Stimulated activated CD4-positive, alpha-beta T cell treated with anti-CD3 and anti-CD28 coated beads, TNF-alpha, amount 100 ng/mL, for 1 hour (primary cell): ENCODE measurements at places on chromosomes 11 and 22.

DNA sequence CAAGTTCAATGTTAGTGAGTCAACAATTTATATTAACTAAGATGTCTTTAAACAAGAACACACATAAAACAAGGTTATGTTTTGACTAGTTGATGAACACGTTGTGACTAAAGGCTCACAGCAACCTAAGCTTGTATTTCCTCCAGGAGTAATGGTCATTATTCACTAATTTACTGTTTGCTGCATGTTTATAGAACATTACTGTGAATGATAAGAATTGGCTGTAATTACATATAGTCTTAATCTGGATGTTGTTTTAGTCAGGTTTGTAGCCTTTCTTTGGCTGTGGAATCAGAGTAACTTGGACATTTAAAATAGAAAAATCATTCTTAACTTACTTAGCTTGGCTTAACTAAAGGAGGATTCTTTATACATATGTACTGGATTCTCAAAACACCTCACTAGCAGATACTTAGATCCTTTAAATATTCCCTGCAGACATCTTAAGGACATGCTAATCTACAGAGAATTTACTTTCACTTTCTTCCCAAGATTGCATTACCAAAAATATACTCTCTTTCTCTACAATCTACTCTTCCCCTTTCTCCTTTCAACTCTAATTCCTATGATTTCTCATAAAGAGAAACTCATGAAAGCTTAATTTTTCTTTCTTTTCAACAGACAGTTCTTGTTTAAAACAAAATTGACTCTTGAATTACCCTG lies 319.7 kb upstream of the CTSC start:
- DNase-seq = no peak

GRCh38 chr11:108536783-108537182 lies 38.6 kb upstream of the POGLUT3 start:
- DNase-seq = no peak

DNA sequence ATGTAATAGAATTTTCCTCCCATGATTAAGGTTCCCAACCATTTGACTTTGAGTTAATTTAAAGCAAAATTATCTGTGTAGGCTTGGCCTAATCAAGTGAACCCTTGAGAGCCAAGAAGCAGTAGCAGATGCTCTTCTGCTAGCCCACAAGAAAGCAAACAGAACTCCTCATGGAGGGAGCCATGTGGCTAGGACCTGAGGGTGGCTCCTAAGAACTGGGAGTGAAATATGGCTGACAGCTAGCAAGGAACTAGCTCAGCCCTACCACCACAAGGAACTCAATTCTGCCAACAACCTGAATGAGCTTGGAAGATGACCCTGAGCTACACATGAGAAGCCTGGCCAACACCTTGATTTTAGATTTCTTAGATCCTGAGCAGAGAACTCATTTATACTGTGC lies 167.7 kb downstream of the WNT11 start:
- no peak for DNase-seq

GRCh38 chr22:25637672-25638071 lies 73.2 kb downstream of the GRK3 start:
- DNase-seq = no peak

GRCh38 chr22:26983311-26983710 lies 325.9 kb downstream of the MIAT start:
- no peak for DNase-seq

DNA sequence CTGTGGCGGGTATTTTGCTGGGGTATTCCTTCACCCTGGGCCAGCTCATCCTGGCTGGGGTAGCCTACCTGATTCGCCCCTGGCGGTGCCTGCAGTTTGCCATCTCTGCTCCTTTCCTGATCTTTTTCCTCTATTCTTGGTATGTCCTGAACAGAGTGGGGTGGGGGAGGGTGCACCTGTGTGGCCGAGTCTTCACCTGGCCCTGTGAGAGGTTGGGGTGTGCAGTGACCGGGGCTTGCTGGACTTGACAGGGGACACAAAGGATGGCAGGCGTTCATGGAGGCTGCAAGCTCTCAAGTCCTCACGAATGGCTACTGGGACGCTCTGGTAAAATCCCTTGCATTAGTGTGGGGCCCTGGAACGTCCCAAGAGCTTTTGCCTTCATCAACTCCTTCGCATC lies 39.3 kb downstream of the CAPN1 start:
- DNase-seq = no peak

DNA sequence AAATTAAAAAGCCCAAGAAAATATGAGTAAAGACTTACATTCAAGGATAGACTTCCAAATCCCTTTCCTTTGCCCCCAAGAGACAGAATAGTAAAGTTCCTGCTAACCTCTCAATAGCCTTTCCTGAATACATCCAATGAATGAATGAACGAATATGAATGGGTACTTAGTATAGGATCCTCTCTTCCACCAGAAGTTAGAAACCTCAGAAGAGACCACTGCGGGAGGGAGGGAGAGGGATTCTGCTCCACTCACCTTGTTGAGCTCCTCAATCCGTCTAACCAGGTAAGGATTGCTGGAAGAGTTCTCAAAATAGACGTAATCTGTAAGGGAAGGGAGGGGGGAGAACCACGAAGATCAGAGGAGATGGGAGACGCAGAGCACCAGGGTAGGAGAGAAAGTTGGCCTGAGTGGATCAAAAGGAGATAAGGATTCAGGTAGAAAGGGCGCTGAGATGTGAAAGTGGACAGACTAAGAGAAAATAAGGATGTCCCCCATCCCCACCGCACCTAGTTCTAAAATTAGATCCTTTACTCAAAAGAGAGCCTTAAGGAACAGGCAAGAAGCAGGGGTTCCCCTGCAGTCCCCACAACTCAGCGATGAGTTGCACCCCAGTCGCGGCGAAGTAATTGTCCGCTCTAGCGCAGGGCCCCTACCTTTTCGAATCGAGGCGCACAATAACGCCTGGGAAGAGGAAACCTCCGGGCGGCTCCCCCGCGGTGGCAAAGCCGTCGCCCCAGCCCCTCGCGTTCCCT lies 1.1 kb downstream of the MTA2 start:
- no peak for DNase-seq

DNA sequence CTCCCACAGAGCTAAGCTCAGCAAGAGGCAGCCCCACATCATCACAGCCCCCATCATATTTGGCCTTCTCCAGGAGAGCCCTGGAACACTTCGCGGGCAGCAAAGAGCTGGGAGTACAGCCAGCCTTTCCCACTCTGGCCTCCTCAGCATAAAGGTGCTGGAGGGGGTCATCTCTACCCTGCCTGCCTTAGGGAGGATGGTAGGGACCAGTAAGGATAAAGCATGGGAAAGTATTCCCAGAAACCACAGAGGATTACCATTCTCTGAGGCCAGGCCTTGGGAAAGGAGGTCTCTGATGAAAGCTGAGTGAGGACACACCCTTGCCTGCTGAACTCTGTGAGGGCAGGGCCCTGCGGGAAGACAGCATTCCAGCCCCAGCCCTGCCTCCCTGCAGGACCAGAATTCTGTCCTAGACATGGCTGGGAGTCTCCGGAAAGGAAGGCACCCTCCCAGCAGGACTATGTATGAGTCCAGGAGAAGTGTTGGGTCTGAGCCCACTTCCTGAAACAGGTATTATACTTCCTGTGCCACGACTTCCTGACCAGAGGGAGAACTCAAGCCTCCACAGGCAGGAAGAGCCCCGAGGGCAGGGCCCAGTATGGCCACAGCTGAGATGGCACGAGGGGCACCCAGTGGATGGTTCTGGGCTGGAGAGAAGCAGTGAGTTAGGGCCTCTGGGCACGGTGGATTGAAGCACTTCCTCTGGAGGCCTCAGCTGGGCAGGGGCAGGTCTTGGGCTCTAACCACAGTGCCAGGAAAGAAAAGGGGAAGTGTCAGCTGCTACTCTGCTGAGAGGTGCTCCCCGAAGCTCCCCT lies 12.9 kb upstream of the CASTOR1 start:
- DNase-seq = no peak

- DNase-seq = no peak
Measured at GRCh38 chr11:34243600-34244464, 114.0 kb downstream of the ABTB2 start.

- DNase-seq = no peak
Measured at GRCh38 chr11:9681583-9682372, 17.9 kb downstream of the SWAP70 start.

DNA sequence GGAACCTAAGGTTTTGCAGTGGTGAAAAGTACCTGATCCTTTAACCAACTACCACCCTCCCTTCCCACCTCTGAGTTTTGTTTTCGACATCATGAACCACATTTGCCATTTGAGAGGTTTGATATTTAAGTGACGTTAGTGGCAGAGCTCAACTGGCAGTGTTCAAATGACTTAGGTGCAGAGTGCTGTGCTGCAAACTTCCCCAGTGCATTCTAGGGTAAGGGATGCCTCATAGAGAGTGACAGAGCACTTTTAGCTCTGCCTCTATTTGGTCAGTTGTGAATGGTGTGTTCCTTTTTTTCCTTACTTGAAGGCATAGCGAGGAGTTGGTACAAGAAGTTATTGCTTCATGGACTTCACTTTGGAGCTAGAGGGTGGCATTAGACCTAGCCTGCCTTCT lies 9.4 kb downstream of the BMAL1 start:
- no peak for DNase-seq

GRCh38 chr22:37137903-37138665 lies 11.6 kb downstream of the IL2RB start:
- DNase-seq = no peak

- DNase-seq = no peak
Measured at GRCh38 chr22:23233752-23234408, 53.6 kb downstream of the BCR start.

DNA sequence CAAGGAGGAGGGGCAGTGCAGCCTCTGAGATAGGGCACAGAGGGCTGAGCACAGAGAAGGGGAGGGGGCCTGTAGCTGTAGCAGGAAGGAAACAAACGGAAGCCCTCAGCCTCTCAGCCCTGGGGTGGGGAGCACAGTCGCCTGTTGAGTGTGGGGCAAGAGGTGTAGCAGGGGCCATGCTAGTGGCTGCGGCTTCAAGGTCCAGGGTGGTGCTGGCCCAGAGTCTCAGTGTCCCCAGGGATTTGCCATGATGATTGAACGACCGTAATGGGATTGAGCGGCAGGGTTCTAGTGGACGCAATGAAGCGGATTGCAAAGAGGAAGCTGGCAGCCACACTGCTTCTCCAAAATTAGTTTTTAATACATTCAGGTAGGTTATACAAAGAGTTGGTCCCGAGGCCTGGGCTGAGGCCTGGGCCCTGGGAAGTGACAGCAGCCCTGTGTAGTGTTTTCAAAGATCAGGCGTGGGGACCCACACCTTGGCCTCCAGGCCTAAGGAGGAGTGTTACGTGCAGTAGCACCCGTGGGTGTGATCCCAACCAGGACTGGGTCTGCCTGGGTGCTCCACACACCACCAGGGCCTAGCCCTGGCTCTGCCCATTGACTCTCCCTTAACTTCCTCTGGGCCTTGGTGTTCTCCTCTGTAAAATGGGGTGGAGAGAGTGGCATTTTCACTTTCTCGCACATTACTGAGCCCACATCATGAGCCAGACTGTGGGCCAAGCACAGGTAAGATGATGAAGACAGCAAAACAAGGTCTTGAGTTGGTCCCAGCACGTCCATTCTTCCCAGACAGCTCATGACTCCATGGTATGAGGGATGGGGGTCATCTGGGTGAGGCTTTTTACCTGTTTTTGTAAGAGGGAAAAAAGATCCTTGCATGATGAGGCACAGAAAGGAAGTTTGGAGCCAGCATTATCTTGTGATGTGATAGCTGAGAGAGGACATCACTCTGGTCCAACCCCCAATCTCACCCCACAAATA lies 13.1 kb downstream of the LRRC32 start:
- DNase-seq = no peak

GRCh38 chr11:128843198-128843785 lies 23.8 kb downstream of the KCNJ1 start:
- DNase-seq = no peak

DNA sequence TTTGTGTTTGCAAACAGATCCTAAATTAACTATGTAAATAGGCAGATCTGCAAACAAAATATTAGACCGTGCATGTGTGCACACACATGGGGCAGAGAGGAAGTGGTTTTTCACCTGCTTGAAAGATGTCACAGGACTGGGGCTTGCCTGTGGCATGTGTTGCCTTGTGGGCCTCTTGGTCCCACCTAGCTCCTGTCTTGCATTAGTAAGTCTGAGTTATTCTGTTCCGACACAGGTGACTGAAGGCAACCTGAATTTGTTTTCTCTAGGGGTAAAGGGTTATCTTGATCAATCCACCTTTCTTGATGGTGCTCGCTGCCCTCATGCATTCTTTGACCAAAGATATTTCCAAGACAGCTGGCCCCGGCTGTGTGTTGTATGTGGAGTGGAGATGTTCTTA lies 667.5 kb downstream of the NTM start:
- no peak for DNase-seq

GRCh38 chr11:11806586-11806985 lies 35.2 kb upstream of the USP47 start:
- DNase-seq = no peak
